CD4-positive, alpha-beta T cell treated with Interleukin-17A for 1 hour (primary cell): ENCODE measurements at places on chromosomes 4 and X.

DNA sequence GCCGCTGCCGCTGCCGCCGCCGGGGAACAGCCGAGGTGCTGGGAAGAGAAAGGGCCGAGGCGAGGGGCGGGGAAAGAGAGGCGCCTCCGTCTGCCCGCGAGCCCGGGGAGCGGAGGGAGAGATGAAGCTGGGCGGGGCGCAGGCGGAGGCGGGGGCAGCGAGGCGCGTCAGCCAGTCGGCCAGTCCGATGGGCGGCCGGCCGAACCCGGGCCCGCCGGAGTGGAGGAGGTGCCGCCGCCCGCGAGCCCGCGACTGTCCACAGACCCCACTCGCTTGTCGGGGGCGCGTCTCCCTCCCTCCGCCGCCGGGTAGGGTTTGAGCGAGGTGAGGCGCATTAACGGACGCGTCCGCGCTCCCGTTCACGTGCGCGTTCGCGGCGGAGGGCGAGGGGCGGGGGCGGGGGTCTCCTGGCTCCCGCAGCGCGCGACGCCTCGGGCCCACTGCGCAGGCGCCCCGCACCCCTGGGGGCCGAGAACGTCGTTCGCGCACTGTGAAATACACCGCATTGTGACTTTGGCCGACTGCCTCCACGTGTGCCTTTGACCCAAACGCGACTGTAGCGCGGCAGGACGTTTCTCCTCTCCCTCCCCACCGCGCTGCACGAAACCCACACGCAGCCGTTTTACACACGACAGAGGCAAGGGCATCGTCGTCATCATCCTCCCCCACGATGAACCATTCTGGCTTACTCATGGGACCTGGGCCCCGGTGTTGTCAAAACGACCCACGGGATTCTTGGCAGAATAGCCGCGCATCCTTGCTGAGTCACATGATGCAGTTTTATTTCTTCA lies at the start of gene NUDT11:
NUDT11 (minus strand) TSS at position 92 of the 791 bp plus-strand sequence. CDS start 148 bp downstream, outside the sequence.
- DNase-seq: peak; percentile 25

- no peak for DNase-seq
These were observed 321.3 kb downstream of the GALNTL6 start for GRCh38 chr4:172134521-172134920.

DNA sequence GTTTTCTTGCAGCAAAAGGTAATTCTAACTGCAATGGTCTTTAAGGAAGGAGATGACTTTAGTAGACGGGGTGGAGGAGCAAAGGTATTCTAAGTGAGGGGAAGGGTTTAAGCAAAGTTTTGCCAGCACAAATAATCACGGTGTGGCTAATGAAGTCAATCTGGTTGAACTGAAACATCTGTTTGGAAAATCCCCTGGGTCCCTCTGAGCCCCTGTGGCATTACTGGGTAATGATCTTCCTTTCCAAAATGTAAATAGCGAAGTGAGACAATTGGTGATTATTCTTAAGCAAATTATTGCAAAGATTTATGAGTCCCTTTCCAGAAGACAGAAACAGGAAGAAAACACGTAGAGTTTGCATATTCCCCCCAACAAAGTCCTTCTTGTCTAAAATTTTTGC lies 47.2 kb downstream of the FGFBP1 start:
- no peak for DNase-seq

GRCh38 chr4:37685823-37686372 lies 278 bp downstream of the RELL1 start:
- DNase-seq: no peak

GRCh38 chrX:1430451-1430850 lies 22.3 kb downstream of the ASMTL start:
- DNase-seq: no peak

- DNase-seq: no peak
These were observed 231.1 kb upstream of the CENPE start for GRCh38 chr4:103429283-103429682.

- DNase-seq: no peak
These were observed 118.6 kb downstream of the SPCS3 start for GRCh38 chr4:176438401-176438800.

DNA sequence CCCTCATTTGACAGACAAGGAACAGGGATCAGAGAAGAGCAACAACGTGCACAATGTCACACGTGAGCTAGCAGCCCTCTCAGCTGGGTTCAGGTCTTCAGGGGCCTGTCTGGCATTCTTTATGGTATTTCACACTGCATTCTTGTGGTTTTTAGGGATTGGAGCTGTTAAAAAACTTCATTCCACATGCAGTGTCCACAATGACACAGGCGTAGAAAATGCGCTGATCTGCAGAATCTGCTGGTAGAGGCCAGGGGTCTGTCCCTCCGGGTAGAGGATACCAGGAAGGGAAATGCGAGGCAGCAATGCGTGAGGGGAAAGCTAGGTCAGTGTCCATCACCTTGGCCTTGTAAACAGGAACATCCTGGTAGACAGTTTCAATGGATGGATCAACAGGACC lies 36.6 kb downstream of the MAP7D3 start:
- DNase-seq: no peak

GRCh38 chr4:105329081-105329480 lies 144.8 kb downstream of the PPA2 start:
- DNase-seq: no peak

DNA sequence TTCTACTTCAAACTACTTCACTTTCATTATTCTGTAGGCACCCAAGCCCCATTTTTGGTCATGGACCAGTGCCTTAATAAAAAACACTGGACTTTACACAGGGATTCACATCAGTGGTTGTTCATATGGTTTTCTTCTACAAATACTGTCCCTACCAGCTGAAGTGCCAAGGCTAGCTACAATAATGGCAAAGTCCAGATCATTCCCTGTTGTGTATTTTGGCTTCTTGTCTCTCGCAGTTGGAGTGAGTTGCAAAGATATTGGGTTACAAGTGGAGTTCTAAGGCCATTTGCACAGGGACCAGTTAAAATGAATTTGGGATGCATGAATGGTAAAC lies 16.7 kb upstream of the ANKRD17 start:
- DNase-seq: no peak

DNA sequence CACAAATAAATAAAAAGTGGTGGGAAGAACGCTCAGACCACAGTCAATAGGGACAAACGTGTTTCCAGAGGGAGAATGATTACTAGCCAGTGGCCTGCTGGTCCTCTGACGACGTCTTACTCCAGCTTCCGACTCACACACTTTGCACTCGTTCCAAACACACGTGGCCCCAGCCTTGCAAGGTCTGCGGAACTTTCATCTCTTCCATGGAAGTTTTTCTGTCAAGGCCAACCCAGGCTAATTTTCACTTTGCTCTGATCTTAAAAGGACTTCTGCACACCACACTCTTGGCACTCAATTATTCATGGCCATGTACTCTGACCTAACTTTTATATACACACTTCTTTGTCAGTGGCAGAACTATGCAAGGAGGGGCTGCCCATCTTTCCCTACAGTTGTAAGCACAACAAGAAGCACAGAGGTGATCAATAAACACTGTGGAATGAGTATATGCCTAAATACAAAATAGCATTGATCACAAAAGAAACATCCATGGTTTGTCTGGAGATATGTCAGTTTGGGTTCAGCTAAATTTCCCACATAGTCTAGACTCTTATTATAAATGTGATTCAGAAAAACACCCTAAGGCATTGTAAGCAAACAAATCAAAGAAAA lies 69.4 kb downstream of the STX18 start:
- no peak for DNase-seq

- no peak for DNase-seq
These were observed 114.4 kb downstream of the SH3KBP1 start for GRCh38 chrX:19772822-19773628.
